ENCODE measurements at places on chromosomes 6 and 20.

GRCh38 chr6:116351101-116351500, 19.6 kb upstream of the DSE start:
- DNase-seq: no peak

- peak; percentile 78 for DNase-seq
Measured at GRCh38 chr6:125191916-125192609, 38.5 kb downstream of the TPD52L1 start.

GRCh38 chr20:59258221-59258621, 42.2 kb upstream of the EDN3 start:
- no peak for DNase-seq

- DNase-seq: no peak
Measured at GRCh38 chr20:36847009-36847709, 28.8 kb upstream of the TLDC2 start.

- DNase-seq: no peak
Measured at GRCh38 chr20:47111576-47111975, 216.9 kb downstream of the EYA2 start.

GRCh38 chr6:37552267-37552666, 52.6 kb upstream of the CCDC167 start:
- no peak for DNase-seq

DNA sequence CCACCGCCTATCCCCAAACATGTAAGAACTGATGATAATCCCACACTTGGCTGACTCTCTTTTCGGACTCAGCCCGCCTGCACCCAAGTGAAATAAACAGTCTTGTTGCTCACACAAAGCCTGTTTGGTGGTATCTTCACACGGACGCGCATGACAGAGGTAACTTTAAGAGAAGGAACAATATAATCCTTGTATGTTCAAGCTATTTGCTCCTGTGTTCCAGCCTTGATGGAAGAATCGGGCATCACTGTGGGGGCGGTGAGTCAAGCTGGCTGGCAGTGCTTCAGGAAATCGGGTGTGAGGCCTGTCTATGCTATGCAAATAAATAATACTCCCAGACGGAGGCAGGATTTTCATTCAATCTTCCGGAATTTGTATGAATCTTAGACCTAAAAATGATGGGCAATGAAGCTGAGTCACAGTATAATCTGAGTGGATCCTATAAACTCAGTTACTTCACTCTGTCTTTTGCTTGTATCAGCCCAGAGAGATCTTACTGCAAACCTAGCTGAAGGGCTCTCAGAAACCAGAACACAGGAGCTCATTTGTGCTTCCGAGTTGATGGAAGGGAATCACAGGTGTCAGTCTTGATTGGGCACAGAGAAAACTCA, 45.2 kb upstream of the NT5E start:
- no peak for DNase-seq

DNA sequence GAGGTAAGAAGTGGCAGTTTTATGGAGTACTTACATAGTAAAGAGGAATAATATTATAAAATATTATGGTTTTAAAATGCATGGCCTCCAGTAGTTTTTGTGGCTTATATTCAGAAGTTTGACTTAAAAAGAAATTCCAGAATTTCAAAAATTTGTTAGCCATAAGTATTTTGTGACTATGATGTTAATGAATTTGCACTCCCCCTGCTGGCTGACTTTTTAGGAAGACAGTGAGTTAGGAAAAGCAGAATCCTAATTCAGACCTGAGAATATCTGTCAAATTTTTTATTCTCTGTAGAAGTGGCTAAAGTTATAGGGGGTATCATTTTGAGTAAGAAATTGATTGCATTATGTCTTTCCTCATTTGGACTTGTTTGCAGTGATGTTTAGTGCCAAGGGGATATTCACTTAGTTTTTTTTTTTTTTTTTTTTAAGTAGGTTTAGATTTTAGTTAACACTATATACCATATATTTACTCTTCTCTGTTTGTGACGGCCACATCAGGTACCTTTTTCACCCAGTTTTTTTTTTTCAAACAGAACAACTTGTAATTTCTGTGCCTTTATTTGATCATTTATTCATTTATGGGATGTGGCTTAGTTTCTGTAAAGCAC, 40.8 kb downstream of the ZFAND3 start:
- no peak for DNase-seq

- DNase-seq: no peak
Measured at GRCh38 chr6:19153270-19153980, 683.7 kb upstream of the ID4 start.

Data from NCI-H2029 (cell line).